Central memory CD4-positive, alpha-beta T cell (primary cell): ENCODE measurements at places on chromosomes 2 and 18.

DNA sequence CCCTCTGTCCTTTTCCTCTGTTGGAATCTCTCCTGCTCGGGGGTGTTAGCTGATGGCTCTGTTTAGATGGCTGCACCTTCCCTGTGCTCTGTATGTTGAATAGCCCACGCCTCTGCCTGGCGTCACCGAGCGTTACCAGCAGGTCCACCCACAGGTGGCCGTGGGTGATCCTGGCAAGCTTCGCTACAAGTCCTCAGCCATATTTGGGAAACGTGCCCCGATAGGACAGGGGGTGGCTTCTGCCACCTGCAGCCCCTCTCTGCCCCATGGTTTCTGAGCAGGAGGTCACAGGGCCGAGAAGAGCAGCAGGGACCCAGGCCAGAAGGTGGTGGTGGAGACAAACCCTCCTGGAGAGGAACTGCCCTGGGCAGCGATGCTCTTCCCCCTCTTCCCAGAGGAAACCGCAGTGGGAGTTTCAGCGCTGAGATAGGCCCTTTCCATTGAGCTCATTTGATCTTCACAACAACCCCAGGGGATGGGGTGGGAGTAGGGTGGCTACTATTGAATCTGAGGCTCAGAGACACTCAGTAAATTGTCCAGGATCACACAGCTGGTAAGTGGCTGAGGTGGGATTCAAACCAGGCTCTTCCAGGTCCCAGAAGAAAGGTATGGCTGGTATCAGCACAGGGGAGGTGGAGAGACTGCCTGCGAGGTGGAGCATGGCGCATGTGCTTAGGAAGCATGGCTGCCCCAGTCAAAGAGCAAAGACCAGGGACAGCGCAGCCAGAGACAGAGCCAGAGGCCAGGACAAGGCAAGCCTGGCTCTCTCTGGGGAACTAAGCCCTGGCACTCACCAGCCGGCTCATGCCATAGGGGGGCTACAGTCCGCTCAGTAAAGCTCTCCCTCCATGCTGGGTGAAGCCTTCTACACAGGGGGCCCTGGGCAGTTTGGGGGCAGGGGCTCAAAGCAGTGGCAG lies 15.0 kb downstream of the NGEF start:
- DNase-seq = no peak

GRCh38 chr2:210132239-210132638 lies 39.0 kb downstream of the KANSL1L start:
- DNase-seq = no peak

GRCh38 chr2:152499896-152500735 lies 165.1 kb downstream of the FMNL2 start:
- no peak for DNase-seq

DNA sequence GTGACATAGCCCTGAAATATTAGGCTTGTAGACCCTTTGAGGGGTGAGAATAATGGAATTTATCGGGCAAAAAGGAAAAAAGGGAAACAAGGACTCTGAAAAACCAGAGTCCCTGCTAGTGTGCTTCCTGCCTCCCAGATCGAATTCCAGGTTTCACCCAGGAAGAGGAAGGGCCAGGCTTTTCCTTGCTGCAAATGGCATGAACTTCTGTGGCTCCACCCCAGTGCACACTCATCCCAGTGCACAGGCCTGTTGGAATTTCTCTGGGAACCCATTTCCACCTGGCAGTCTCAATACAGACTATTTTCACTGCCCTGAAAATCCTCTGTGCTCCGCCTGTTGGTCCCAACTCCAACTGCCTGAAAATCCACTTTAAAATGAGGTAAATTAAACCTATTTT lies 29.9 kb downstream of the C18orf54 start:
- no peak for DNase-seq

DNA sequence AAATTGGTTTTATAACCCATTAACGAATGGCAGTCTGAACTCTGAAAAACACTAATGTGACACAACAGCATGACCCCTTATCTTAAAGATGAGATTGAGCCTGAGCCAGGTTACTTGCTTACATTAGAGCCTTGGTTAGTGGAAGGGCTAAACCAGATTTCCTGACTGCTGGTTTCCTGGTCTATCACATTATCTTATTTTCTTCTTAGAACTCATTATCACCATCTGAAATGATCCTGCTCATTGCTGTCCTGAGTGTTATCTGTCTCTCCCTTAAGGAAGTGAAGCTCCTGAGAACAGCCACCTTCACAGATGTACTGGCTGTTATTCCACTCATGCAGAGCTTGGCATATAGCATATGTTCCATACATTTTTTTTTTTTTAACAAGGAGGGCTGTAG lies 9.0 kb upstream of the NRP2 start:
- no peak for DNase-seq

DNA sequence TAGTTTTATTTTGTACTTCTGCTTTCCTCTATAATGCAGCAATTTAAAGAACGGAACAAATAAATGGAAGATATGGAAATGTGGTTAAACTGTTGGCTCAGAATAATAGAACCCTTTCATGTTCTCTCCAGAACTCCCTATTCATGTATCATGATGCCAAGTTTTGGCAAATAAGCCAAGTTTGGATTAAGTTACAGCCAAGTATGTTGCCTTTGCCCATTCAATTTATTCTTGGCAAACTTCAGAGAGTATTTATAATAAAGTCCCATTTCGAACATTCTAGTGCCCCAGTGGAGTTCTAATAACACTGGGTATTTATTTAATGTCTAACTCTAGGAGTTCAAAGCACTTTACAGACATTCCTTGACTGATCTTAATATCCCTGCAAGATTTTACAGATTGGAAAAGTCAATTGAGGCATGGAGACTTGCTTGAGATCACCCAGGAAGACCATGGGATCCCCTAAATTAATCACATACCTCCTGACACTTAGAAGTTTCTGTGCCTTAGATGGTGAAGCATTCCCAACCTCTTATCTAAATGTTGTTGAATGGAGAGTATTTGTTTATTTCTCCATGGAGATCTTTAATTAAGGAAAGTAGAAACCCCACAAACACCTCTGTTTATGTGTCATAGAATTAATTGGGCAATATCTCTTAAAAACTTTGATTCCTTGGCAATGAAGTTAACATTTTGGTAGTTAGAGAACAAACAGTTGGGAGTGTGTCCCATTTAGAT lies 106.7 kb downstream of the ACKR3 start:
- DNase-seq = no peak

- DNase-seq = no peak
These were observed 285.4 kb downstream of the LPIN1 start for GRCh38 chr2:12031866-12032265.

GRCh38 chr2:79437433-79438267 lies 75.2 kb upstream of the CTNNA2 start:
- no peak for DNase-seq

- DNase-seq = no peak
These were observed 583 bp downstream of the HIBCH start for GRCh38 chr2:190318931-190319554.

DNA sequence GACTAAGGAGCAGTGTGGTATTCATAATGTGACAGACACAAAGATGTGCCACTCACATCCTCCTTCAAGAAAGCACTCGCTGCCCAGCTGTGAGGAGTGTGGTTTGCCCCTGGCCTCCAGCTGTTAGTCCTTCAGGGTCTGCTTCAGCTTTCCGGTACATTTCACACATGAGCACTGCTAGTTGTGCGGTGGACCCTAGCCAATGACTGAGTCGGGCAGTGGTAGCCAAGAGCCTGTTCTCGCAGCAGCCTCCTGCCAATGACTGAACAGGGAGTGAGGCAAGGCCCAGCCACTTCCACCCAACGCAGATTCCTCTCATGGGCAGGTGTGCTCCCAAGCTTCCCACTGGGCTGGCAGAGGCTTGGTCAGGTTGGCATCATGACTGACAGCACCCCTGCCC lies 254.3 kb downstream of the RBM43 start:
- no peak for DNase-seq

- no peak for DNase-seq
These were observed 99.4 kb upstream of the ZNF804A start for GRCh38 chr2:184498936-184499335.

DNA sequence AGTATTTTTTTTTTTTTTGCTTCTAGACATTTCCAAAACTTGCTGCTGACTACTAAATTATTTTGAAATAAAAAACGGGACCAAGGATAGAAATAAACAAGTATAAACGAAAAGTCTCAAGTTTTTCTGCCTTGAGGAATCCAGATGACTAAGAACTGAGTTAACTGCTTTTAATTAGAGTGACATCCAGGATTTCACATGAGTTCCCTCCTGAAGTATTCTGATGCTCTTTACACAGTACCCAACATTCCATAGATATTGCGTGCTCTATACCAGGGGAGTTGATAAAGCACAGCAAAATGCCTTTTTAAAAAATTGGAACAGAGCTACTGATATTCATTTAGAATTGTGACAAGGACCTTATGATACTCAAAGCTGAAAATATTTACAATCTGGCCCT lies 618.0 kb downstream of the CCDC85A start:
- DNase-seq = no peak

DNA sequence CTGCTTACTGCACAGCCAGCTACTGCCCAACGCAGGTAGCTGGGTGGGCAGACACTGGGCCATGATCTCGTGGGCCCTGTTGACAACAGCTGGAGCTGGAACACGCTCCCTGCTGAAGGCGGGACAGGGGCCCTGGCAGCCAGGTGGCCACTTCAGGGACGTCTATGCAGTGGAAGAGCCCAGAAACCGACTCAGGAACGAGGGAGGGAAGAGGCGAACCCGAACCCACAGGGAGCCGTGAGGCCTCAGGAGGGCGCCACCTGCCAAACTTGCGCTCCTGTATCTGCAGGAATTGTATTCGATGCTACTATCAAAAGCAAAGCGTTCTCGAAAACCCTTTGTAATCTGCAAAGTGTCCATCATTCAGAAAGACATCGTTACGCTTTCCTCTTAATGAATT lies 198.4 kb downstream of the EIPR1 start:
- no peak for DNase-seq

GRCh38 chr2:63819256-63819655 lies 22.4 kb upstream of the UGP2 start:
- no peak for DNase-seq

GRCh38 chr2:54470266-54470938 lies 14.3 kb downstream of the SPTBN1 start:
- no peak for DNase-seq

DNA sequence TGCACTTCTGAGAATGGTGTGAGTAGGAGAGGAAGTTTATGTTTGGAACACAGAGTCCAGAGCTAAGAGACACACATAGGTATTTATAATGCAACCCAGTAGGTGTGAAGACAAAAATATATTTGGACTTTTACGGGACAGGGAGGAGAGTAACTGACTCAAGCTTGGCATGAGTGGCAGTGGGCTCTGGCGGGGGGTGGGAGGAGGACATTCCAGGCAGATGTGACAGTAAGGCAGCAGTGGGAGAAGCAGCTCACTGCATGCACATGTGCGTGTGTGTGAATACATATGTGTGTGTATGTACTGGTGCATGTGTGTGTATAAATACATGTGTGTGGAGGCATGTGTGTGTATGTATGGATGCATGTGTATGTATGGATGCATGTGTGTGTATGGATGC lies 51.4 kb downstream of the DCDC2C start:
- DNase-seq = no peak

- no peak for DNase-seq
These were observed 6.7 kb downstream of the TNFRSF11A start for GRCh38 chr18:62331581-62332356.
